Right atrium auricular region (tissue), 2 donors: ENCODE measurements at places on chromosomes 1 and 21. TPM values are rescaled to one million over a fixed set of nuclear protein-coding genes. Genes with fewer than 3 reads are reported as not detected.

The GBP7 gene
- total RNA-seq: not detected

The ADGRL2 gene
- total RNA-seq: 121 TPM

The SPATA6 gene
- total RNA-seq: 6.2 TPM

The ATP1A2 gene
- total RNA-seq: 228 TPM

- no peak for DNase-seq
Observed at GRCh38 chr1:21814981-21815582, 3.0 kb downstream of the LDLRAD2 start.

DNA sequence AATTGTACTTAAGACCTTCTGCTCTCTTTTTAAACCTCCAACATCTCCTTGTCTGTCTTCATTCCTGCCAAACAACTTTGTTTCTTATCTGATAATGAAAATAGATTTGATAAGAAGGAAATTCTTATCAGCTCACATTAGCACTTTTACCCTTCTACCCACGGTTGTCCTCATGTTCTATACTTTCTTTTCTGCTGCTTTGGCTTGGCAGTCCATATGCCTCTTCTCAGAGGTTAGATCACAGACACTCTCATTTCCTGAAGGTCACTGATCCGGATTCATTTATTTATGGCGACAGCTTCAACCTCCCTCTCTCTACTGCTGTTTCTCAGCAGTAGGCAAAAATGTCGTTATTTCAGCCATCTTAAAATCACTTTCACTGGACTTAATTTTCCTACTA is 2015.8 kb downstream of the NCAM2 start:
- no peak for DNase-seq

DNA sequence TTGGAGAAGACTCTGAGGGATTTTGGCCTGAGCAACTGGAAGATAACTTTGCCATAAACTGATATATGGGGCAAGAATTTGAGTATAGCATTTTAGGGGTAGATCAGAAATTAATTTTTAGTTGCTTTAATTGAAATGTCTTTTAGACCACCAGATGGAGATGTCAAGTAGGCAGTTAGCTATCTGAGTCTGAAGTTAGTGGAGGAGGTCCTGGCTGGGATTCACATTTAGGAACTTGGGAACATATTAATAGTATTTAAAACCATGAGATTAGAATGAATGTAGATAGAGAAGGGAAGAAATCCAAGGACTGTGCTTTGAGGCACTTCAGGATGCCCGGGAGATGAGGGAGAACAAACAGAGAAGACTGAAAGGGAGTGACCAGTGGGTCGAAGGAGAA is 32.6 kb downstream of the SLC44A3 start:
- DNase-seq: no peak

- DNase-seq: no peak
Observed at GRCh38 chr1:206921772-206922265, at the start of gene FCMR. Gene FCMR, minus strand, starts transcription at chr1:206921941. Its CDS starts 87 bp downstream, at chr1:206921854.

GRCh38 chr1:204126386-204126785 is 25.5 kb downstream of the ETNK2 start:
- no peak for DNase-seq

GRCh38 chr1:113091988-113092594 is 19.1 kb downstream of the LRIG2 start:
- DNase-seq: no peak

GRCh38 chr1:47843059-47843458 is 154.1 kb downstream of the TRABD2B start:
- DNase-seq: no peak

DNA sequence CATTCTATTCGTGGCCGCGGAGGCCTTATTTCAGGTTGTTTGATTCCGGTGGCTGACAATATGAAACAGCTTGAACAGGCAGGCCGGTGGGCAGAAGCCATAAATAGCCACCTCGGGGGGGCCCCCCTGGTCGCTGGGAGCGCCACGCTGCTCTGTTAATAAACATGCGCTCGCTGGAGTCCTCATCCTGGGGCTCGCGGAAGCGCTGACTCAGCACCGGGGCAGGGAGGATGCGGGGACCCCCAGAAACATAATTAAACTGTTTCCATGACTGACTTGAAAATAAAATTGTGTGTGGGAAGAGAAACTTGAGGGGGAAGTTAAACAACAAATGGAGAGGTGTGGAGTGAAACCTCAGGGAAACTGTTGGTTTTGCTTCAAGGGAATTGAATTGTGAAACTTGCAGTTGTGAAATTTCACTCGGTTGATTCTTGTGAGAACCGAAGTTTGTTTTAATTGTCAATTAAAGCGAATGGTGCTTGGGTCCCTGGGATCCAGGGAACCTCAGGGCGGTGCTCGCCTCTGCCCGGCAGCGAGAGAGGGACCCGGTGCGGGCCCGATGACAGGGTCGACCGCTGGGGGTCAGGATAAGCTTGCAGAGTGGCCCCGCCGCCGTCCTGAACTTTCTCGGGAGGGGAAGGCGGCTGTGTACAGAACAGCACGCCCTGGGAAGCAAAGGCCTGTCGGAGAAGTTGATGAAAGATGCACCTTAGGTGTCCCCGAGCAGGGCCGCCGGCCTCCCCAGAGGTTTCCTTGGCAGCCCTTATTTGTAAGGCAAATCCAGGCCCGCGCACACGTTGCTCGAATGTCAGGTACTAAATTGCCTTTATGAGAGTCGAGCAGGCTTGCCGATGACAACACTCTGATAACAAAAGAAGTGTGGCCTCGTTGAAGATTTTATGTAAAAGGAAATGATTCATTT is 176.9 kb upstream of the LMO4 start:
- DNase-seq: peak; percentile 82
